Activated naive CD8-positive, alpha-beta T cell treated with anti-CD3 and anti-CD28 coated beads for 36 hours (primary cell): ENCODE measurements at places on chromosomes 7 and 10.
A peak's percentile ranks its signal among the peaks of the same experiment; 100 is the strongest.

DNA sequence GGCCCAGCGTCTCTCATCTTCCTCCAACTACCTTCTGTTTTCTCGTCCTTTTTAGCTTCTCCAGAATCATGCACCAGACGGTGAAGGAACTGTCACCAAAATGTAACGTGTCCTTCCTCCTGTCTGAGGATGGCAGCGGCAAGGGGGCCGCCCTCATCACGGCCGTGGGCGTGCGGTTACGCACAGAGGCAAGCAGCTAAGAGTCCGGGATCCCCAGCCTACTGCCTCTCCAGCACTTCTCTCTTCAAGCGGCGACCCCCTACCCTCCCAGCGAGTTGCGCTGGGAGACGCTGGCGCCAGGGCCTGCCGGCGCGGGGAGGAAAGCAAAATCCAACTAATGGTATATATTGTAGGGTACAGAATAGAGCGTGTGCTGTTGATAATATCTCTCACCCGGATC, 15.8 kb downstream of the TACR2 start:
- H3K27ac ChIP-seq = no peak overlapping the region
- no peaks in the 10 kb centered on the region for H3K4me1 ChIP-seq
- DNase-seq = no peak
- H3K4me3 ChIP-seq = no peak overlapping the region

GRCh38 chr7:42392826-42393225, 155.8 kb upstream of the GLI3 start:
- H3K36me3 ChIP-seq = no peaks in the 10 kb centered on the region
- H3K27me3 ChIP-seq = peaks cover 8% of the 10 kb centered on the region
- no peak for DNase-seq
- no peaks in the 10 kb centered on the region for H3K4me1 ChIP-seq
- no peak overlapping the region for H3K27ac ChIP-seq

DNA sequence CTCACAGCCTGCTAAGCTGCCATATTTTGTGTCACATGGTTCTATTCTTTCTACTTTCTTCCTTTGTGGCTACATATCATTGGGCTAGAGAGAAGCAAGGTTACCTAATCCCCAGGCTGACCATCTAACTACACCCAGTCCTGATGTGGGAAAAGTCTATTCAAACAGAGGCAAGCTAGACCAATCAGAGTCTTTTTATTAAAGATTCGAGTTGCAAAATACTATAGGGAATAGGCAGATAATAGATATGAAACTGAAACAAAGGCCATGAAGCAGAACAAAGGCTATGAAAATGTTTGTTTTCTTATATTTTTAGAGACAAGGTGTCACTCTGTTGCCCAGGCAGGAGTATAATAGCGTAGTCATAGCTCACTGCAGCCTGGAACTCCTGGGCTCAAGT, 36.7 kb downstream of the MTERF1 start:
- H3K4me3 ChIP-seq = no peak overlapping the region
- DNase-seq = no peak
- no peaks in the 10 kb centered on the region for H3K4me1 ChIP-seq

GRCh38 chr7:131554880-131555516, 1.4 kb downstream of the PODXL start:
- H3K4me3 ChIP-seq = no peak overlapping the region
- peaks cover 3% of the 10 kb centered on the region for H3K4me1 ChIP-seq
- DNase-seq = no peak

DNA sequence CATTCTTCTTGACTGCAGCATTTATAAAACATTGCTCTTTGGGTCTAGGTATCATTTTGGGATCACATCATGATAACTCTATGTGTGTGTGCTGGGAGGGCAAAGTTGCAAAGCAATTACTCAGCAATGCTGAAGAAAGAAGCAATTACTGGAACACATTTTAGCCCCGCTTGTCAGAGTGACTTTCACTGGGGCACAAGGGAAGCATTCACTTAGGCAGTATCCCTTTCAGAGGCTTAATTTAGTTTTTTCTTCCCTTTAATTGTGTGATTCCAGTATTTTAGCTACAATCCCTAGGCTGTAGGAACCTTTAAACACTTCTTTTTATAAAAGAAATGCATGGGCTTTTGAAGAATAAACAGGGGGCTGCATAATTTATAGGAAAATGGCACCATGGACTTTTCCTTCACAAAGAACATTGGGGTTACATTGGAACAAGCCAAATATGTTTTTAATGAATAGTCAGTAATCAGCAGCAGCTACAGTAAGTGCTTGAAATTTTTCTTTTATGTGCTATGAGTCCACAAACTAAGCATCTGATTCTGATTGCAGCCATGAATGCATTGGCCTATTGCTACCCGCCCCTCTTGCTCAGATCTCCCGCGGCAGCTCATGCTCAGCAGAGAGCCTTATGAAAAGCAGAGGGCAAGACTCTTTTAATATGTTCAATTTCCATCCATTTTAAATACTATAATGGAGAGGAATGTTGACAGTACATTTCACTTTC, 51.2 kb upstream of the NXPH1 start:
- H3K36me3 ChIP-seq = no peaks in the 10 kb centered on the region
- peaks cover 14% of the 10 kb centered on the region for H3K27me3 ChIP-seq
- H3K27ac ChIP-seq = no peak overlapping the region
- no peak for DNase-seq

DNA sequence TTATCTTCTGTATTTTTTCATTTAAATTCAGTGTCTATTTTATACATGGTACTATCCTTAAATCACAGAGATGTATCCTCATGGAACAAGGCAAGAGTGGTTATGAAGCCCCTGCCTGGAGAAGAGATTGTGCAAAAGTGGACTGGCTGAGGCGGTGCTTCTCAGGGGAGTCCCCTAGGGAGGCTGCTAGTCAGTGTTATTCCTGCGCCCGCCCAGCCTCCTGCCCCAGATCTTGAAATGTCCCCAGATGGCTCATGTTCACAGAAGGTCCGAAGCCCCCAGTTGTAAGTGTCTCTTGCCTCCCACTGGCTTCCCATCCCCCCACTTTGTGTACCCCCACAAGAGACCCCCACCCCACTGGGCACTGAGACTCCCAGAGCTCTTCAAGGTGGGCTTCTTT, 366.9 kb downstream of the TNS3 start:
- no peak overlapping the region for H3K27ac ChIP-seq
- no peak overlapping the region for H3K4me3 ChIP-seq
- DNase-seq = no peak
- no peaks in the 10 kb centered on the region for H3K36me3 ChIP-seq
- peaks cover 2% of the 10 kb centered on the region for H3K4me1 ChIP-seq

DNA sequence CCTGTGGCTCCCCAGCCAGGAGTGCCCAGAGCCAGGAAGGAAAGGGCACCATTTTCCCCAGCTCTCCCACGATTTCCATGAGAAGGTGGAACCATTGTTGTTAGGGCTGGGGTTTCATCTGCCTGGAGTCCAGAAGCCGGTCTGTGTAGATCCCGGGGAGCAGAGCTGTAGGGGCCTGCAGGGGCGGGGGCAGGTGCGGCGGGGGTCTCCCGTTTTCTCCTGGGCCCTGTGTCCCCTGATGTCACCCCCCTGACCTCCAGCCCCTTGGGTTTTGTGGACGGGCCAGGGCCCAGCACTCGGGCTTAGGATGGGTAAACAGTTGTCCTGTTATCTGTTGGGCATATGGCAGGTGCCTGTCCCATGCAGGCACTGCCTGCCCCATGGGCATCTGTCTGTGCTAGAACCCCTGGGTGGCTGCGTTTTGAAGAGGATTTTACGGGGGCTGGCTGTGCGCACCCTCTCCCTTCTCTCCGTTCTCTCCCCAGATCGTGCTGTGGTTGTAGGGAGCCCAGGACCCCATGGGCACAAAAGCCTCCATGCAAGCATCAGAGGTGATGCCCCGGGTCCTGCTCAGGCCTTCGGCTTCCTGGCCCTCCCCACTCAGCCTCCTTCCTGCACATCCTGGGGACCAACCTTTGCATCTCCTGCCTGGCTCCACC, 158.8 kb downstream of the WDR37 start:
- H3K4me1 ChIP-seq = no peaks in the 10 kb centered on the region
- no peak for DNase-seq
- H3K27ac ChIP-seq = no peak overlapping the region
- H3K27me3 ChIP-seq = no peaks in the 10 kb centered on the region
- H3K36me3 ChIP-seq = no peaks in the 10 kb centered on the region

GRCh38 chr10:29136411-29136810, 152.5 kb upstream of the LYZL1 start:
- H3K27me3 ChIP-seq = peaks cover 19% of the 10 kb centered on the region
- no peaks in the 10 kb centered on the region for H3K4me1 ChIP-seq
- DNase-seq = no peak

DNA sequence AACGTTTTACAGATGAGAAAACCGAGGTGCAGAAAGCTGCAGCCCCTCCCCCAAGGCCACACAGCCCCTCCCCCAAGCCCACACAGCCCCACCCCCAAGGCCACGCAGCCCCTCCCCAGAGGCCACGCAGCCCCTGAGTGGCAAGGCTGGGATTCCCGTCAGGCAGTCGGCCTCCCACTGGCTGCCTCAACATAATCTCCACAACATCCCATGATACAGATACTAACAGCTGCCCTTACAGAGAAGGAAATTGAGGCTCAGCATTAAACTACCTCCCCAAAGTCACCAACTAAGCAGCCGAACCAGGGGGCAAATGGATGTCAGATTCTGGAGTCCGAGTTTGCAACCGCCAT, 15.9 kb downstream of the SH3PXD2A start:
- H3K27me3 ChIP-seq = no peaks in the 10 kb centered on the region
- no peaks in the 10 kb centered on the region for H3K4me1 ChIP-seq
- no peak overlapping the region for H3K4me3 ChIP-seq
- H3K27ac ChIP-seq = no peak overlapping the region

DNA sequence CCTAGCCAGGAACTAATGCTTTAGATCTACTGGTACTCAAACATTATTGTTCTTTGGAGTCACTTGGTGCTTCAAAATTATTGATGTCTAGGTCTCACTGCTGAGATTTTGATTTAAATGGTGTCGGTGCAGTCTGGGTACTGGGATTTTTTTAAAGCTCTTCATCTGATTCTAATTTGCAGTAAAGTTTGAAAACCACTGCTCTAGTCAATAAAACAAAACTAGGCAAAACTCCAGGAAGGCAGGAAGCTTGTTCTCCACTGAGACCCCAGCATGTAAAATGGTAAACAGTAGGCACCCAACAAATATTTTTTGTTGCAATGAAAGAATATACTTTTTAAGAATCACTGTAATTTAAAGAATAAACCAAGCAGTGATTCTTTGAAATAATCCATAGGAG, 49.7 kb downstream of the ADD3 start:
- peaks cover 10% of the 10 kb centered on the region for H3K36me3 ChIP-seq
- DNase-seq = no peak
- peak overlapping the region; percentile 83 for H3K27ac ChIP-seq
- H3K4me3 ChIP-seq = no peak overlapping the region
- H3K4me1 ChIP-seq = peaks cover 71% of the 10 kb centered on the region
- no peaks in the 10 kb centered on the region for H3K27me3 ChIP-seq

DNA sequence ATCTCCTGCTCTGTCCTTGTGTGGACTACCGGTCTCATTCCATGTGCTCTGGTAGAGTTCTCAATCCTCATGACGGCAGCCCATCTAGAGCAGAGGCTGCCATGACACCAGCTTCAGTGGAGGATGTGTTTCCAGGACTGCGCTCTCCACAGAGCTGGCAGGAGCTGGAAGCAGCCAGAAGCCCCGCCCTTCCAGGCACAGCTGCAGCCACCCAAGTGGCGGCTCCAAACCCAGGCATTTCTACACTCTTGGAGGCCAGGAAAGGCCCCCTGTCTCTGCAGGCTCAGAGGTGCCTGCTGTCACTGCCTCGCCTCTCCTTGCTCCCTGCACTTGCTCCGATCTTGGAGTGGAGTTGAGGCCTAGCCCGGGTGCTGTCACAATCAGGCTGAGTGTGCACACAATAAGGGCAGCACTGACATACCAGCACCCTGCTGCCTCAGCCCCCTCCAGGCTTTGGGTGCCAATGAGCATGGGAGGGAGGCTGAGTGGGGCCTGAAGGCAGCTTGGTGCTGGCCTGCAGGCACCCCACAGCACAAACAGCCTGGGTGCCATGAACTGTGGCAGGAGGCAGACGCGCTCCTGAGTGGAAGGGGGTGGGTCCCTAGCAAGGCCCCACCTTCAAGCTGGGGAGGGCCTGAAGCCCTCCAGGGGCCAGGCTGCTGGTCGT, 122.1 kb downstream of the LRRN3 start:
- DNase-seq = no peak
- no peak overlapping the region for H3K4me3 ChIP-seq
- H3K4me1 ChIP-seq = peaks cover 6% of the 10 kb centered on the region
- peaks cover 32% of the 10 kb centered on the region for H3K36me3 ChIP-seq
- no peak overlapping the region for H3K27ac ChIP-seq

- no peaks in the 10 kb centered on the region for H3K27me3 ChIP-seq
- peaks cover 18% of the 10 kb centered on the region for H3K36me3 ChIP-seq
- peak overlapping the region; percentile 76 for H3K27ac ChIP-seq
- peaks cover 20% of the 10 kb centered on the region for H3K4me1 ChIP-seq
Observed at GRCh38 chr7:55963584-55964168, 709 bp upstream of the NIPSNAP2 start.

DNA sequence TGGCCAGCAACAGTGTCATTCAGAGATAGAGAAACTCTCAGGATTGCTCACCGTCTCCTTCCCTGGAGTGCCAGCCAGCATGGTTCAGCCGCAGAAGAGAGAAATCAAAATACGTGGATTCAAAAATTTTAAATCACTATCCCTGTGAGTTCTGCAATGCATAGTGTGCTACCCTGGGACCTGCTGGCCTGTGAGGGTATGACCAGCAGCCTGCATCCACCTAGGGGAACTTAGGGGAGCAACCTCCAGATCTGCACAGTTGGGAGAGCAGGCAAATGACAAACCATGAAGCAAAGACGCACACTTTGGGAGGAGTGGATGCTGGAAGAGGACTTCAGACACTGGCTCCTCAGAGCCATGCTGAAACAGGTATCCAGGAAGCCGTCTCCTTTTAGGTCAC, 639.3 kb downstream of the TNS3 start:
- no peak overlapping the region for H3K4me3 ChIP-seq
- H3K27ac ChIP-seq = no peak overlapping the region
- no peak for DNase-seq

GRCh38 chr7:143987513-143987912, 12.6 kb upstream of the OR6B1 start:
- H3K36me3 ChIP-seq = peaks cover 6% of the 10 kb centered on the region
- H3K4me1 ChIP-seq = peaks cover 11% of the 10 kb centered on the region
- H3K27me3 ChIP-seq = no peaks in the 10 kb centered on the region
- H3K27ac ChIP-seq = no peak overlapping the region
- peak overlapping the region; percentile 16 for H3K4me3 ChIP-seq

- H3K4me3 ChIP-seq = no peak overlapping the region
- H3K27ac ChIP-seq = no peak overlapping the region
- no peak for DNase-seq
Observed at GRCh38 chr7:46210467-46210866, 289.4 kb upstream of the IGFBP3 start.

DNA sequence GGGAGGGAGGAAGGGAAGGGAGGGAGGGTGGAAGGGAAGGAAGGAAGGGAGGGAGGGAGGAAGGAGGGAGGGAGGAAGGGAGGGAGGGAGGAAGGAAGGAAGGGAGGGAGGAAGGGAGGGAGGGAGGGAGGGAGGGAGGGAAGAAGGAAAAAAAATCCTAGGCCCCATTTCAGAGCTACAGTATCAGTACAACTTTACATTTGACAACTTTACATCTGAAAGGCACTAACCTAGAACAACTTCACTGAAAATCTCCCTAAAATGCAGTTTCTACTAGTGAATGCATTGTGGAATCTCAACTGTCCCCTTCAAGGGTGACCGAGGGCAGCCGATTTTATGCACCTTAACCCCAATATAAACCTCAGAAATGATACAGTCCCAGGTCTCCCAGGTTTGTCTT, 259.8 kb upstream of the GALNT17 start:
- H3K27me3 ChIP-seq = peaks cover 7% of the 10 kb centered on the region
- no peak overlapping the region for H3K27ac ChIP-seq
- DNase-seq = no peak
- H3K4me1 ChIP-seq = no peaks in the 10 kb centered on the region
- H3K36me3 ChIP-seq = no peaks in the 10 kb centered on the region
